IMR-90 (cell line): ENCODE measurements at places on chromosomes 5 and 9. TPM values are rescaled to one million over a fixed set of nuclear protein-coding genes. Genes with fewer than 3 reads are reported as not detected.

DNA sequence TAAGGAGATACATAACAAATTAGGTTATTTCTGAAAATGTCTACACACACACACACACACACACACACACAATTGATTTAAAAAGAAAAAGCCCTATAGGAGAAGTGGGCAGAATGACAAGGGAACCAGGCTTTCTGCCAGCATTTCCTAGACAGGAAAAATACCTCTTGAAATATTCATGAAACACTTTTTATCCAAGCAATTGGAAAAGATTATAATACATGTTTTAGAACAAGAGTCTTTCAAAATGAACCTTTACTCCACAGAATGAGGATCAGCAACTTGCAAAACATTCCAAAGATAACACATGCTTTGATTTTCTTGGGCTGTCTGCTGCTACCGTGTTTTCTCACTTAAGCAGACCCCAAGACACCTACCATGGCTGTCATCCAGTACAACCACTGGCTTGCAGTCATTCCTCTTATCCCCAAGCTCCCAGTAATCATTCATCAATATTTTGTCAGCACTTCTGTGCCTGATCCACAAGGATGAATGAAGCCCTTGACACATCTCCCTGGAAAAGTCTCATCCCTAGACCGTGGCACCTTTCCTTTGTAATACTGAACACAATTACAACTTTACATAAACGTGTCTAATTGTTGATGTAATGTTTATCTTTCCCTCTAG, 717.1 kb upstream of the ZNF608 start:
- DNase-seq = peak; percentile 4

GRCh38 chr5:59864718-59865117, 28.8 kb downstream of the PDE4D start:
- no peak for DNase-seq

DNA sequence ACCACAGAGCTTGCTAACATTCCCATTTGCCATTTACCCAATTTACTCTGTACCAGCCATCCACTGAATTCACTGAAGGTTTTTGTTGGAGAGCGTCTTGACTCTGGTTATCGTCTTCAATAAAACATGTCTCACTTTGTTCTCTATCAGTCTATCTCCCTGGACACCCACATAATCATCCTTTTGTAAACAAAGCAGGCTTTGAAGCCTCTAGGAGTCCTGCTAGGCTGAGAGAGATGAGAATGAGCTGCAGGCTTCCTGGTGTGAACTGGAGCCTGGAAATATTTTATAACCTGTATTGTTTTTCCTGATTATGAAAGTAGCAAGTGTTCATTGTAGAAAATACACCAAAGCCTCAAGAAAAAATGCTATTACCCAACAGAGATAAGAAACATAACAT, 140.6 kb upstream of the ZNF366 start:
- DNase-seq = no peak

DNA sequence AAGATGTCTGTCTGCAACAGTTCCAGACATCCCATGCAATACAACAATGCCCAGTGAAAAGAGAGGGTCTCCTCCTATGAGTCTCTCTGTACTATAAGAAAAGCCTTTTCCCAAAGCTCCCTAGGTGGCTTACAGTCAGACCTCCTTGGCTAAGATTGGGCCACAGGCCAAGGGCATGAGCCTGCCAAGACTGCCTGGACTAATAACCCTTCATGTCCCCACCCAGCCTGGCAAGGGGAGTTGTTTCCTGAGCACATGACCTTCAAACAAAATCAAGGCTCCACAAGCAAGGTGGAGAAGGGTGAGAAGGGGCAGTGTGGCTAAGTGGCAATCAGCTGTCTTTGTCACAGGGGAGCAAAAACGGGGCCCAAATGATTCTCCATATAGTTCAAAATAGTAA, 75.6 kb upstream of the ZSWIM6 start:
- DNase-seq = no peak

DNA sequence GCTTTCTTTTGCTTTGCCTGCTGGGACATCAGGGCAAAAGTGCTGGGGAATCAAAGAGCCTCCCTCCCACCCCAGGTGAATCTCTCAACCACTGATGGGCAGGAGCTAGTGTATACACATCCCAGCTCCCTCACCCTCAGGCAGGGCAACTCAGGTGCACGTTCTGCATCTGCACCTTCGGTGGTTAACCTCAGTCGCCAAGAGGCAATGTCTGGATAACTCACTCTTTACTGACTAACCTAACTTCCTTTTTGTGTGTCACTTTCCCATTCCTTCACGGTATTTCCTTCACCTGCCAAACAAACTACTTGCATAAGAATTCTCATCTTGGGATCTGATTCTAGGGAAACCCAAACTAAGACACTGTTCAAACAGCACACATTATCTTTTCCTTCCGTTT, 26.3 kb downstream of the CNTFR start:
- DNase-seq = no peak

- no peak for DNase-seq
Measured at GRCh38 chr5:179438461-179438860, 93.2 kb upstream of the ADAMTS2 start.

DNA sequence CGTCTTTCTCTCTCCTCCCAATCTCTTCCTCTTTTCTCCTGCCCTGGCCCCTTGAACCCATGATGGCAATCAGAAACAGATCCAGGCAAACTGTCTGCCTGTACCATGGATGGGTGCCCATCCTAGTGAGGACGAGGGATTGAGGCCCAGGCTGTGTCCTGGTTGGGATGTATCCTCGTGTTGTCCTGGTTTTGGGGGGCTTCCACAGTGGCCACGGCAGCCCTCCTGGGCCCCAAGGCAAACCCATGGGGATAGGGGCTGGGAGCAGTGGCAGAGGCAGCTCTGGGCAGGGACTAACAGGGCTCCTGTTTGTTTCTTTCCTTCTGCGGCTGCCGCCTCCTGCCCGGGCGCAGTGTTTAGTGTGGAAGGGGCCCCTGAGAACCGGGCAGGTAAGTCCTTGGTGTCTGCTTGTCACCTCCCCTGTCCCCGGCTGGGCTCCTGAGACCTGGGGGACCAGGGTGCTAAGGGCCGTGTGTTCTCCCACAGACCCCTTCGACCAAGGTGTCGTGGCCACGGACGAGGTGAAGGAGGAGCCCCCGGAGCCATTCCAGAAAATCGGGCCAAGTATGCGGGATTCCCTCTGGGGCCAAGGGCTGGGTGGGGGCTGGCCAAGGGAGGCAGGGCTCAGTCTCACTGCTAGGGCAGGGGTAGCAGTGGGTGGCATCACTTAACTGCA, 70.0 kb downstream of the AMBP start:
- no peak for DNase-seq

DNA sequence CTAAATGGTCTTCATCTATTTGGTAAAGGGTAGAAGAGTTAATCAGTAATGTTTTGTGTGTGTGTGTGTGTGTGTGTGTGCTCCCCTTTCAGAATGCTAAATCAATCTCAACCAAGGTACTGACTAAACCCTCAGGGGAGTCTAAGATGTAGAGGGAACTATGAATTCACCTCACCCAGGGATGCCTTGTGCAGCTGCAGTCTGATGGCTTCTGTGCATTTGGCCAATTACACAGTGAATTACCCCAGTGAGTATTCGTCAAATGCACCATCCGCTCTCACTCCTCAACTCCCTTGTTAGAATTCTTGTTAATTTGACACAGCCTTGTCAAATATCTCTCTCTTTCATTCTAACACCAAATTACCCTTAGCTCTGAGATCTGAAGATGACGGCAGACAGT, 234.6 kb downstream of the GABRB2 start:
- DNase-seq = no peak

GRCh38 chr5:179262126-179262920, 82.9 kb downstream of the ADAMTS2 start:
- DNase-seq = no peak

DNA sequence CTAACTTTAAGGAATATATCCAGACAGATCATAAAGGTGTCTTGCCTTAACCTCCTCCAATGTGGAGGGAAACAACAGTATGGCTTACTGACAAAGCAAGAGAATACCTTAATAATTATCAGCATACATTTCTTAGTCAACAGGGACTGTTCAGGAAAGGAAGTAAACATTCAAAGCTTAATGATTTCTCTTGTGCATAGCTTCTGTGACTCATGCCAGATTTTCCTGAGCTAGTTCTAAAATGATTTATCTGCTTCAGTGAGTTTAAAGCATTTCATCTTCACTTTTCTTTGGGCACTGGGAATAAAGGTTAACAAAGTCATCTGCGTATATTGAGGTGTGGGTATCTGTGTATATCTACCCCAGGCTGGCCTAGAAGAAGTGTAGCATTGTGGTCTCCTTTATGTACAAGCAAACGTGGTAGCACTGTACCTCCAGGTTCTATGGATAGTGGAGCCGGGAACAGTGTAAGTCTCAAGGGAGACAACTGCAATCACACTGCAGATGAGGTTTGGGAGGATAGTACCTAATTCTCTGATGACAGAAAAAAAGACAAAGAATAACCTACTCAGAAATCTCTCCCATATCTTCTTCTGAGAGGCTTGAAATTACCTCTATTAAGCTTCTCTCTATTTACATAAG, 284.1 kb downstream of the HCN1 start:
- peak; percentile 22 for DNase-seq

- DNase-seq = no peak
Measured at GRCh38 chr5:170596482-170597044, 92.7 kb downstream of the KCNIP1 start.

GRCh38 chr9:16102154-16102553, 549.3 kb downstream of the CCDC171 start:
- DNase-seq = no peak

GRCh38 chr9:100714372-100715099, 136.7 kb downstream of the CAVIN4 start:
- DNase-seq = peak; percentile 48

DNA sequence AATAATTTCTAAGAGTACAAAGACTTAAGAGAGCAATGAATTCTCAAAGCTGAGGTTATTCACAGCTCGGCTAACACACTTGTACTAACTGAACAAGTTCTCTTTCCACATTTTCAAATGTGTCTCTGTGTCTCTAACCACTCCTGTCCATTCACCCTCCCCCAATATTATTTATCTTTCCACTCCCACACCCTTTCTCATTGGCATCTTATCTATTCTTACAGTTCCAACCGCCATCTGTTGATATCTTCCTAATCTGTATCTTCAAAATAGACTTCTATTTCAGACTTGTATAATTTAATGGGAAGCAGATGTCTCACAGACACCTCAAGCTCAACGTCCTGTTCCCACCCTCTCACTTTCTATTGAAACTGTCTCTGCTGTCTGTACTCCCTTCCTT, 205.9 kb downstream of the ANXA1 start:
- DNase-seq = no peak

GRCh38 chr5:147752666-147753290, 29.8 kb downstream of the JAKMIP2 start:
- no peak for DNase-seq

GRCh38 chr5:177275883-177276282, 27.6 kb downstream of the RAB24 start:
- no peak for DNase-seq

- DNase-seq = no peak
Measured at GRCh38 chr9:211036-211435, 3.6 kb upstream of the DOCK8 start.

- DNase-seq = no peak
Measured at GRCh38 chr5:59597690-59598546, 295.6 kb downstream of the PDE4D start.

DNA sequence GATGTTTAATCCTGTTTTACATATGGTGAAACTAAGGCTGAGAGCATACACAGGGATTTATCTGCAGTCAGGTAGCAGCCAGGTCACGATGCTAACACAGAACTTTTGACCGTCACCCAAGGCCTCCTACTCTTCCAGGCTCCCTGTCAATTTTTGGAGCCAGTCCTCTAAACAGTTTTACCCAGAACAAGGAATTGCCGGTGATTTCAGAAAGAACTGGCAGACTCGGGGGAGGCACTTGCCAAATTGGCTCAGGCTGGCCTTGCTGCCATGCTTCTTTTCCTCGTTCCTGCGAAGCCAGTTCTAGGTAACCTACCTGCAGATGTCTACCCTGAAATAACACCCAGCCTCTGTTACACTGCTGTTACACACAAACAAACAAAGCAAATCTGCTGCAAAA, 21.2 kb downstream of the GRIA1 start:
- DNase-seq = no peak

GRCh38 chr9:132622159-132622558, 39.8 kb downstream of the BARHL1 start:
- peak; percentile 58 for DNase-seq

DNA sequence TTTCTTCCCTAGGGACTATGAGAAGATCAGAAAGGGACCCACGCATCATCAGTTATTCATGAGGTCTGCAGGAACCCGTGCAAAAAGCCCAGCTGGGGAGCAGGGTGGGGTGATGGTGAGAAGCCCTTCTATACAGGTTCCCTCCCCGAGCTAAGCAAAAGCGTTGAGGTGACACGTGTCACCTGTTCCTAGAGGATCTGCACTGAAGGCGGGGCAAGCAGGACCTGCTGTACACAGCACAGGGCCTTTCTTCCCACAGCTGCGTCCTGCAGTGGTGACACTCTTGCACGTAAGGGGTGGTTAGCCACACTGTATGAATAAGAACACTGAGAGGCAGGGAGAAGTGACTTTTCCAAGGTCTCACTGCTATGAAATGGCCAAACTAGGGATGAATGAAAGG, 37.2 kb upstream of the SH3PXD2B start:
- DNase-seq = no peak

DNA sequence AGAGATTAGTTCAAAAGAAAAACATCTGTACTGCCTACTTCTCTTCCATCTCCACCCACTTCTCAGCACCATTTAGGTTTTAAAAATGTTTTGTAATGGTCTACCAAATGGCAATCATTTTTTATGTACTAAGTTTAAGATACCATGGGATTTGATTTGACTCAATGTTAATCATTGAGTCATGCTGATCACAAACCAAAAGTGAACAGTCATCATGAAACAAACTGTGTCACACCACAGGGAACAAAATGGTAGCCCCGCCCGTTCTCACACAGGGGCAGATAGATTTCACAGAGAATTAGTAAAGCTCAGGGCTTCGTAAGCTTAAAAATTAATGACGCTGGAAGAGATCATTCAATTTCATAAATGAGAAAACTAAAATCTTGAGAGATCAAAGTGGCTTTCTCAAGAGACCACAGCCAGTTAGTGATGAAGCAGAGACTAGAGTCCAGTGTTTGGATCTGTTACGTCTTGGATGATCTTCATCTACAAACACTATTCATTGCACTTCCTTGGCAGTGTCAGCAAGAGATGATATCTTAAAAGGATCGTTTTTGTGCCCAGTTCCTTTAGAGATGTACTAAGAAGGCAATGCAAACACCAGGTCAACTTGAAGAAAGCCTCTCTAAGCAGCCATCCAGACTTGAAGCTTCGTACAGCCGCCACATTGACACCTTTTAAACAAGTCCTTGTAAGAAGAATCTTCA, 33.9 kb upstream of the TRIO start:
- DNase-seq = peak; percentile 75

CORO2A gene
- 1.9 and 2.2 TPM in 2 replicates for total RNA-seq

PIP5KL1 gene
- 0.28 and 0.36 TPM in 2 replicates for total RNA-seq

CSF1R gene
- under 0.01 and 0.36 TPM in 2 replicates for total RNA-seq

IRGM gene
- not detected in 2 replicates for total RNA-seq

MYMK gene
- not detected in 2 replicates for total RNA-seq

EGFL7 gene
- total RNA-seq = 1.4 and 2.2 TPM in 2 replicates

HRH2 gene
- total RNA-seq = not detected in 2 replicates

CER1 gene
- not detected in 2 replicates for total RNA-seq

CARD19 gene
- 17.4 and 23.3 TPM in 2 replicates for total RNA-seq
